ENCODE measurements at places on chromosomes 1 and 21. TPM values are rescaled to one million over a fixed set of nuclear protein-coding genes. Genes with fewer than 3 reads are reported as not detected.

DNA sequence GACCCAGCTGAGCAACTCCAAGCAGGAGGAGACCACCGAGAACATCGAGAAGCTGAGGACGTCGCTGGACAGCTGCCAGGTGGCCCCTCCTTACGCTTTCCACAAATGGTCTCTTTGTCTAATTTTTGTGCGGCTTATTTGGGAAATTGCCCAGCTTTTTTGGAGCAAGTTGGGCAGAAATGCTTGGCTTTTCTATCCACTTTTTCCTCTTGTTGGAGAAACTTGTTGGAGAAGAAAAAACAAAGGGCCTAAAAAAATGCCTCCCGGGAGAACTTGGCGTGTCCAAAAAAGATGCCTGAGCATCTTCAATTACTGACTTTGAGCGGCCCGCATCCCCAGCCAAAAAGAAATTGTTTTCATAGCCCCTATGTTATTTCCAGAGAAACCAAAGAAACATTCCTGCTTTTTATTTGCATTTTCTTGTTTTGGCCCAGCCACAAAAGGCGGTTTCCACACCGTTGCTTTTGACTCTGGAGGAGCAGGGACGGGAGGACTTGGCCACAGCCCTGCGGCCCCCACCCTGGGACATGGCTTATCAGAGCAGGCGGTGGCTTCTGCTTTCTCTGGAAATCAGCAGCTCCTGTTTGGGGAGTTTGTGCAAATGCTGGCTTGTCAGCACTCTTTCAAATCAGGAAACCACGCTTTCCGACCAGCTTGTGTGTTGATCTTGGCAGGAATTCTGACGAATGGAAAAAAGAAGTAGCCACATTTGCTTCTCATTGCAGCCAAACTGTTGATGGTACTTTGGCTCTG is 81.2 kb upstream of the EFHD2 start:
- DNase-seq = no peak
- no peak overlapping the region for H3K27ac ChIP-seq
- H3K4me1 ChIP-seq = peaks cover 8% of the 10 kb centered on the region

GRCh38 chr1:78620666-78621065 is 418 bp downstream of the IFI44L start:
- no peaks in the 10 kb centered on the region for H3K36me3 ChIP-seq
- H3K4me3 ChIP-seq = peak overlapping the region; percentile 77
- H3K4me1 ChIP-seq = peaks cover 71% of the 10 kb centered on the region
- DNase-seq = no peak
- H3K27ac ChIP-seq = peak overlapping the region; percentile 57

The OR14K1 gene
- not detected for total RNA-seq

GRCh38 chr1:230157420-230158390 is 90.7 kb downstream of the GALNT2 start:
- no peak overlapping the region for H3K4me3 ChIP-seq
- H3K27ac ChIP-seq = no peak overlapping the region
- H3K4me1 ChIP-seq = peaks cover 48% of the 10 kb centered on the region

GRCh38 chr1:7278045-7278444 is 492.8 kb downstream of the CAMTA1 start:
- H3K4me3 ChIP-seq = no peak overlapping the region
- H3K36me3 ChIP-seq = no peaks in the 10 kb centered on the region
- no peaks in the 10 kb centered on the region for H3K4me1 ChIP-seq
- H3K27ac ChIP-seq = no peak overlapping the region

GRCh38 chr1:43678940-43679339 is 28.4 kb upstream of the ST3GAL3 start:
- peaks cover 3% of the 10 kb centered on the region for H3K36me3 ChIP-seq
- no peak for DNase-seq
- H3K4me3 ChIP-seq = no peak overlapping the region
- H3K27ac ChIP-seq = no peak overlapping the region
- no peaks in the 10 kb centered on the region for H3K4me1 ChIP-seq

The GNAI3 gene
- 10.1 TPM for total RNA-seq

DNA sequence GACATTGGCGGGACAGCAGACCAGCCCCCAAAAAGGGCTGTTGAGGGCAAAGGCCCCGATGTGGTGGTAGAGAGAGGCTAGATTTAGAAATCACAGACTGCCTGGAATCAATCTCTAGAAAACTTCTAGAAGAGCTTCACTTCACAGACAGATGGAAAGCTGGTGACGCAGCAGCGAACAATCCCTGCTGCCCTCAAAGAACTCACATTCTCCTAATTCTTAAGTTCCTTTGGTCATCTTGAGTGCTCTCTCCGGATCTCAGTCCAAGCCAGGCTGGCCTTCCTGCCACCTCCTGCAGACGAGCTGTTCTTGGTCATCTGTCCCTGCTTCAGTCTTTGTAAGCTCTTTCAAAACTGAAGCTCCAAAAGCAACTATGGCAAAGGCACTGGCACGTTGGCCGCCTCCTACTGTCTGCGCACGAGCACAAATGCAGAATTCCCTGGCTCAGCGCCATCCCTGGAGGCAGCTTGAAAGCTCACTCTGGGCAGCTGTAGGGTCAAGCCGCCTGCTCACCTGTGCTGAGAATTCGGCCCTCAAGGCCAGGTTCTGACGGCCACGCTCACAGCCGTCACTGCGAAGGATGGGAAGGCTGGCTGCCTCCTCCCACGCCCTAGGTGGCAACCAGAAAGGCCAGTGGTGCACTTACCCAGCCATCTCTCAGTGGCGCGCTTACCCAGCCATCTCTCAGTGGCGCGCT is 110.6 kb downstream of the NPHP4 start:
- no peaks in the 10 kb centered on the region for H3K27me3 ChIP-seq
- no peaks in the 10 kb centered on the region for H3K4me1 ChIP-seq

DNA sequence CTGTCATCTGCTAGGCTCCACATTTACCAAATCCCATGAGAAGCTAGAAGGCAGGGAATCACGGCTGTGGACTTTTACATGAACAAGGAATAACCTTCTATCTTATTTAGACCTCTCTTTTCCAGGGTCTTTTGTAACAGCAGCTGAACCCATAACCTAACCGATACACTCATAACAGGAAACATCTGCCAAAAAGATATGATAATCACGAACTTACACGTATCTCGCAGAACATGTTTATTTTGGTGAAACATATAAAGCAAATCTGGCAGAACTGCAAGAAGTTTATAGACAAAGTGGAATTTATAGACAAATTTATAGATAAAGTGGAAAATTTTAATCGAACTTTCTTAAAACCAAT is 20.4 kb downstream of the TINAGL1 start:
- no peak overlapping the region for H3K4me3 ChIP-seq
- no peak for DNase-seq
- no peaks in the 10 kb centered on the region for H3K36me3 ChIP-seq
- no peaks in the 10 kb centered on the region for H3K4me1 ChIP-seq
- no peak overlapping the region for H3K27ac ChIP-seq

DNA sequence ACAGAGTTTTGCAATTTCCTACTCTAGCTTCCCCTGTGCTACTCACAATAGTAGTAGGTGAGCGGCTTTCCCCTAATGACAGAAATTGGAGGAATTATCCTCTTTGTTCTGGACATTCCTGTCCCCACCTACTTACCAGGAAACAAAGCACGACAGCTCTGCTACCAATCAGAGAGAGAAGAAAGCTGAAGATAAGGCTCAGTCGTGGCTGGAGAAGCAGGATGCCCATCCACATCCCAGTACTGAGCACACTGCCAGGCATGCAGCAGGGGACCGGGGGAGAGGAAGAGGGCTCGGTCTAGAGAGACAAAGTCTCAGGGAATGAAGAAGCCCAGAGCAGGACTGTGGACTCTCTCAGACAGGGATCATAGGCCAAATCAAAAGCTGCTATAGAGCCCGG is 134.1 kb upstream of the KRTAP19-8 start:
- H3K36me3 ChIP-seq = peaks cover 8% of the 10 kb centered on the region

DNA sequence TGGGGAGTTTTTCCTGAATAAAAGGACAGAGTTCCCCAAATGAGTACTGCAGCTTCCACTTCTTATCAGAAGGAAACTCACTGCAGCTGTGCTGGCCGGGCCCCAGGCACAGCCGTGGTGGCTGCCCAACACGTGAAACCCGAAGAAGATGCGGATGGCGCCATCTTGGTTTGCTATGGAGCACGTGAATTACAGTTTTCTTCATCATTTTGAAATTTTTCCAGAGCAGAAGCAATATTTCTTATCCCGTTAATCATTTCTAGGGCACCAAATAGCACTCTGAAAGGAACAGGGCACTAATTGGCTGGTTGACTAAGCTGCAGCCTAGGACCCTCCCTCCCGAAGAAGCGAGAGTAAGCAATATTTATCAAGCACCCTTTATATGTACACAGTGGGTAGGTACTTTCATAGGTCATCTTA is 63.2 kb upstream of the EPS8L3 start:
- peaks cover 37% of the 10 kb centered on the region for H3K4me1 ChIP-seq
- H3K27ac ChIP-seq = no peak overlapping the region
- DNase-seq = no peak
- H3K36me3 ChIP-seq = peaks cover under 1% of the 10 kb centered on the region
- no peaks in the 10 kb centered on the region for H3K27me3 ChIP-seq

GRCh38 chr1:119279456-119280381 is 88.9 kb upstream of the HAO2 start:
- H3K4me3 ChIP-seq = no peak overlapping the region
- no peak for DNase-seq
- H3K27ac ChIP-seq = no peak overlapping the region

DNA sequence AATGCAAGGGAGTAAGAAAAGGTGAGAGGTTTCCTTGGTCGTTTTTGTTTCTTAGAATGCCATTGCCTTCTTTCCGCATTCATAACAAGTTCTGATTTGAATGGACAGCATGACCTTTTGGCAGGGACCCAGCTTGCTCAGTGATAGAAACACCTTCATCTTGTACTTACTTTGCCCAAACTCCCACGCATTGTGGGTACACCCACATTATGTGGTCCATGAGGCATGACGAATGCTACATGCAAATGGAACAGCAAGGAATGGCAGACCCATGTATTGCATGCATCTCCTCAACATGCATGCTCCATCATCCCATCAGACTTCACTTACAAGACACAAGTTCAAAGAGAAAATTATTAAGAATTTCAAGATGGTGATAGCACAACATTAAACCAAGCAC is 102.8 kb downstream of the CDC7 start:
- no peak overlapping the region for H3K4me3 ChIP-seq
- H3K27me3 ChIP-seq = peaks cover 6% of the 10 kb centered on the region
- DNase-seq = peak; percentile 52
- H3K36me3 ChIP-seq = no peaks in the 10 kb centered on the region
- H3K4me1 ChIP-seq = peaks cover 13% of the 10 kb centered on the region

DNA sequence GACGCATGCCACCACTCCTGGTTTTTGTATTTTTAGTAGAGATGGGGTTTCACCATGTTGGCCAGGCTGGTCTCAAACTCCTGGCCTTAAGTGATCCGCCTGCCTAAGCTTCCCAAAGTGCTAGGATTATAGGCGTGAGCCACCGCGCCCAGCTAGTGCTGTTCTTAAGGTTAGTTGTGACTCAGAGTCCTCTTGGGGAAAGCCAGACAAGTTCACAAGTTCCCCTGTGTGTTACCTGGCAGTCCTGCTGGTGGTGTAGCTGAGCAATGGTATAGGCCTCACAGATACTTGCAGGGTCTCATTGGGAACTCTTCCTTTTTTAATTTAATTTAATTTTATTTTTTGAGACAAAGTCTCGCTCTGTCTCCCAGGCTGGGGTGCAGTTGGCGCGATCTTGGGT is 10.6 kb downstream of the CFAP126 start:
- no peak overlapping the region for H3K27ac ChIP-seq
- no peaks in the 10 kb centered on the region for H3K27me3 ChIP-seq
- DNase-seq = no peak
- H3K4me1 ChIP-seq = no peaks in the 10 kb centered on the region
- H3K4me3 ChIP-seq = no peak overlapping the region

The UTS2 gene
- not detected for total RNA-seq

DNA sequence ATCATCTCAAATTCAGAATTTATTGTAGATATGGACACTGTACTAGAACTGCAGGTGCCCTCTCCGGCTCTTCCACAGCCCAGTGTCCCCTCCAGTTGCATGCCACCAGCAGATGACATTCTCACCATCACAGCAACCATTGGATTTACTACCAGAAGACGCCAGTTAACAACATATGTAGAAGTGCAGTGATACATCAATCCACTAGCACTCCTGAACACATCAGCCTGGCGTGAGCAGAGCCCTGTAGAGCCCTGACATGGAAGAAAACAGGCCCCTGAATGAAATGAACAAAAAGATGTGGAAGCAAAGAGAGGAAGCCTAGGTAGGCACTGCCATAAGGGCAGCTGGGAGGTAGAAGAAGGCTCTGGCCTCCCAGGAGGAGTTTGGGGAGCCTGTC is 73.1 kb upstream of the GALNT2 start:
- H3K4me3 ChIP-seq = no peak overlapping the region
- H3K4me1 ChIP-seq = no peaks in the 10 kb centered on the region
- H3K27me3 ChIP-seq = no peaks in the 10 kb centered on the region
- no peaks in the 10 kb centered on the region for H3K36me3 ChIP-seq
- DNase-seq = no peak
- no peak overlapping the region for H3K27ac ChIP-seq

DNA sequence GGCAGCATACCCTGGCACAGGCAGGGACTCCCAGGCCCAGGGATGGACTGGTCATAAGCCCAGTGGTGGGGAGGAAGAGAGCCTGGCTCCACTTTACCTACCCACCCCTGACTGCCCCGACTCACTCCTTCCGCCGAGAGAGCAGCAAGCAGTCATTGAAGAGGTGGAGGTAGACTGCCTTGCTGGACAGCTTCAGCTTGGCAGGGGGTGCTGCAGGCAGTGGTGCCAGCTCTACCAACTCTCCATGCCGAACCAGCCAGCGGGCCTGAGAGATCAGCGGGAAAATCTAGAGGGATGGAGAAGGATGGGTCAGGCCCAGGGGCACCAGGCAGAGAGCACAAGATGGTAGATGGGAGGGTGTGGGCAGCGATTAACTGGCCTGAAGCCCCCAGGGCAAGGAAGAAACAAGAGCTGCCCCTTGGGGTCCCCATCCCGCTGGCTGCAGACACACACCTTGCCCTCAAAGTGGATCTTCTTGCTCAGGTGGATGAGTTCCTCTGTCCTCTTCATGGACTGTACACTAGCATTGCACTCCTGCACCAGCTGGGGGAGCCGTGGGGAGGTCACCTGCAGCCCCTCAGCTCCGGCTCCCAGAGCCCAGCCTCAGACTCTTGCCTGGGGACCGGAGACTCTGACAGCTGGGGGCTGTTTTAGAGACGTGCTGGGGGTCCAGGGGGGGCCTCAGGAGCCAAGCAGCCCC is 7.7 kb downstream of the ARHGEF19 start:
- H3K27me3 ChIP-seq = no peaks in the 10 kb centered on the region
- no peak overlapping the region for H3K4me3 ChIP-seq
- peaks cover 5% of the 10 kb centered on the region for H3K4me1 ChIP-seq
- H3K27ac ChIP-seq = no peak overlapping the region
- DNase-seq = peak; percentile 63

- H3K27ac ChIP-seq = no peak overlapping the region
- H3K4me3 ChIP-seq = no peak overlapping the region
- no peaks in the 10 kb centered on the region for H3K4me1 ChIP-seq
- H3K36me3 ChIP-seq = no peaks in the 10 kb centered on the region
Observed at GRCh38 chr1:38246955-38247952, 200.7 kb upstream of the POU3F1 start.

- peaks cover 2% of the 10 kb centered on the region for H3K36me3 ChIP-seq
- peaks cover 43% of the 10 kb centered on the region for H3K27me3 ChIP-seq
- H3K4me3 ChIP-seq = peak overlapping the region; percentile 79
- DNase-seq = peak; percentile 54
- H3K4me1 ChIP-seq = peaks cover 40% of the 10 kb centered on the region
Observed at GRCh38 chr1:155080312-155081228, 1.9 kb downstream of the EFNA3 start.

GRCh38 chr1:206909161-206909882 is 12.1 kb downstream of the IL24 start:
- H3K27me3 ChIP-seq = no peaks in the 10 kb centered on the region
- peak; percentile 62 for DNase-seq
- H3K36me3 ChIP-seq = peaks cover 18% of the 10 kb centered on the region
- H3K4me1 ChIP-seq = peaks cover 83% of the 10 kb centered on the region

GRCh38 chr1:47507881-47508701 is 70.2 kb downstream of the FOXD2 start:
- H3K36me3 ChIP-seq = no peaks in the 10 kb centered on the region
- H3K27me3 ChIP-seq = peaks cover 81% of the 10 kb centered on the region
- DNase-seq = peak; percentile 42
